ENCODE measurements at places on chromosomes 2 and 18.

DNA sequence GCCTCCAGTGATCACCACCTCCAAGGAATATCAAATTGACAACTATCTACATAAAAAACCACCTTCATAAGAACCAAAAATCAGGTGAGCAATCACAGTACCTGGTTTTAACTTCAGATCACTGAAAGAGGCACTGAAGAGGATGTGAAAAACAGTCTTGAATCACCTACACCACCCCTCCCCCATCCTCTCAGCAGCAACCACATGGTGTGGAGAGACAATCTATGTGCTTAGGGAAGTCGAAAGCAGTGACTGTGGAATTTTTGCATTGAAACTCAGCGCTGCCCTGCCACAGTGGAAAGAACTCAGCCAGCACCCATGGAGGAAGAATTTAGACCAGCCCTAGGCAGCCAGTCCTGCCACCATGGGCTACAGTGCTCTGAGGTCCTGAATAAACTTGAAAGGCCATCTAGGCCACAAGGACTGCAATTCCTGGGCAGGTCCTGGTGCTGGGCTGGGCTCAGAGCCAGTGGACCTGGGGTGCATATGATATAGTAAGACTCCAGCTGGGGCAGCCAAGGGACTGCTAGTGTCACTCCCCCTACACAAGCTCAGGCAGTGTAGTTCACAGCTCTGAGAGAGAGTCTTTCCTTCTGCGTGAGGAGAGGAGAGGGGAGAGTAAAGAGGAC, 75.6 kb downstream of the ATL2 start:
- peaks cover 83% of the 10 kb centered on the region for H3K36me3 ChIP-seq
- H3K27me3 ChIP-seq = no peaks in the 10 kb centered on the region
- peak overlapping the region; percentile 8 for H3K27ac ChIP-seq
- H3K4me3 ChIP-seq = no peak overlapping the region
- DNase-seq = no peak

- H3K4me1 ChIP-seq = peaks cover 11% of the 10 kb centered on the region
- H3K27ac ChIP-seq = no peak overlapping the region
- no peak for DNase-seq
Measured at GRCh38 chr2:27942612-27943547, 52.4 kb downstream of the BABAM2 start.

GRCh38 chr2:233413559-233414272, 59.4 kb downstream of the DGKD start:
- H3K27me3 ChIP-seq = no peaks in the 10 kb centered on the region
- H3K27ac ChIP-seq = peak overlapping the region; percentile 80
- peaks cover 90% of the 10 kb centered on the region for H3K4me1 ChIP-seq
- peaks cover 49% of the 10 kb centered on the region for H3K36me3 ChIP-seq
- no peak for DNase-seq
- no peak overlapping the region for H3K4me3 ChIP-seq

- H3K4me3 ChIP-seq = peak overlapping the region; percentile 13
- H3K27me3 ChIP-seq = peaks cover 5% of the 10 kb centered on the region
- peaks cover 16% of the 10 kb centered on the region for H3K4me1 ChIP-seq
- no peaks in the 10 kb centered on the region for H3K36me3 ChIP-seq
Measured at GRCh38 chr2:98824256-98825019, 93.5 kb upstream of the MGAT4A start.

DNA sequence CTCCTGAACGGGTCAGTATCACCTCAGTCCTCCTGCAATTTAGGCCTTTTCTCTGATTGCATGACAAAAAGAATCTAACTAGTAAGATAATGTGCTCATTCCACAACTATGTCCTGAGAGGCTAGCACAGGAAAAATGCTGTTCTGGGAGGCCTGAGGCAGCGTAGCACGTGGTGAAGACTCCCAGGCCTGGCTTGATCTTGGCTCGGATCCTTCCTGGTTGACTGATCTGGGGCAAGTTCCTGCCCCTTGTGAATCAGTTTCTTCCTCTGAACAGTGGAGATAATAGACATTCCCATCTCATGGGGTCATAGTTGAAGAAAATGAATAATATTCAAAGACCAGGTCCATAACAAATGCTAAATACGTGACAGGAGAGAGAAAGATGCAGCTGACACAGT, 12.3 kb downstream of the FBLN7 start:
- no peaks in the 10 kb centered on the region for H3K36me3 ChIP-seq
- no peak overlapping the region for H3K4me3 ChIP-seq
- H3K27me3 ChIP-seq = no peaks in the 10 kb centered on the region
- no peak overlapping the region for H3K27ac ChIP-seq
- peaks cover 13% of the 10 kb centered on the region for H3K4me1 ChIP-seq

DNA sequence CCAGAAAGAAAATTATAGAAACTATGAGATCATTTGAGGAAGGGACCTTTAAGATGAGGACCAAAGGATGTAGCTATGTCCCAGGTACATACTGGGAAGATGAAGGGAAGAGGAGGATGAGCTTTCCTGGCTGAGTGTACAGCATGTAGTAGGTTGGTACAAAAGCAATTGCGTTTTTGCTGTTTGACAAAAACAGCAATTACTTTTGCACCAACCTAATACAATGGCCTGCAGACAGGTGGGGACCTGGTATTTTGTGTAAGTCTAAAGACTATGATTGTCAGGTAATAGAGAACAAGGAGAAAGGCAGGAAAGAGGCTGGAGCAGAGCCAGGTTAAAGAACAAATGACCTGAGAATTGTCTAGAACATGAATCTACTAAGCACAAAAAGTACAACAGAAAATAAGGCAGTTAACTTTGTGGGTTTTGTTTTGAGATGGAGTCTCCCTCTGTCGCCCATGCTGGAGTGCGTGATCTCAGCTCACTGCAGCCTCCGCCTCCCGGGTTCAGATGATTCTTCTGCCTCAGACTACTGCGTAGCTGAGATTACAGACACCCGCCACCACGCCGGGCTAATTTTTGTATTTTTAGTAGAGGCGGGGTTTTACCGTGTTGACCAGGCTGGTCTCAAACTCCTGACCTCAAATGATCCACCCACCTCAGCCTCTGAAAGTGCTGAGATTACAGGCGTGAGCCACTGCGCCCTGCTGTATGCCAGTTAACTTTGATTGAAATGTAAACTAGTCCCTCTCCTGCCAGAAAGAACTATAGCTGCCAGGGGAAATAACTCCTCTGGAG, 3.2 kb upstream of the TGOLN2 start:
- peaks cover 32% of the 10 kb centered on the region for H3K4me1 ChIP-seq
- peaks cover 23% of the 10 kb centered on the region for H3K36me3 ChIP-seq
- peak overlapping the region; percentile 17 for H3K4me3 ChIP-seq
- H3K27me3 ChIP-seq = no peaks in the 10 kb centered on the region
- H3K27ac ChIP-seq = no peak overlapping the region

DNA sequence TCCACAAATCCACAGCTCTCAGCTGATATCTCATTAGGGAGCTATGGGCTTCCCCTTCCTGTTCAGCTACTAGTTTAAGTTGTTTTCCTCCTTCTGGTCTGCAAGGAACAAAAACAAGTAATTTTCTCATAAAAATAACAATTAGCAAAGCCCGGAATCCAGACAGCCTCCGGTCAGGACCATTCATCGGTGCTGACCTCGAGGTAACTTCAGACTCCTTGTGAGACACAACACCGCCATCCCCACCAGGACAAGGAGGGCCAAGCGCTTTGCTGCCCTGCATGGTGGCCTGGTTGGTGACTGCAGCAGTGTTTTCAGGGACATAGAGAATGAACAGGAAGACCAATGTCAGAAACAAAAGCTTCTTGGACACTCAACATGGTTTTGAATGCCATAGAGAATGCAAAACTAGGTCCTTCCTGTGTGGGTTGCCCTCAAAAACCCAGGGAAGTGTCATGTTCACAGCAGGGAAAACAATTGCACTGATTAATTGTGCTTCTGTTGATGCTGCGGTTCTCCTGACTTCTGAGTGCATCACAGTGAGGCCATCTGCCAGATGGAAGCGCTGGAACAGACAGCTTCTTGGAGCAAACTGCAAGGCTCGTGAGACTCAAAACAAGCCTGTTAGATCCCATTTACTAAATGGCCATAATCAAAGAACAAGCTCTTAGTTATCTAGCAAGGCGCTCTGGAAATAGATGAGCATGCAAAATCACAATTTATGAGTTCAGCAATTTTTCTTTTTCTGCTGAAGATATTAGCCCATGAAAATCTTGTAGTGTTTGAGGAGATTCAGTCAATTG, 77.1 kb downstream of the HS1BP3 start:
- no peak for DNase-seq
- H3K27ac ChIP-seq = no peak overlapping the region
- no peaks in the 10 kb centered on the region for H3K36me3 ChIP-seq
- H3K27me3 ChIP-seq = no peaks in the 10 kb centered on the region
- no peak overlapping the region for H3K4me3 ChIP-seq

DNA sequence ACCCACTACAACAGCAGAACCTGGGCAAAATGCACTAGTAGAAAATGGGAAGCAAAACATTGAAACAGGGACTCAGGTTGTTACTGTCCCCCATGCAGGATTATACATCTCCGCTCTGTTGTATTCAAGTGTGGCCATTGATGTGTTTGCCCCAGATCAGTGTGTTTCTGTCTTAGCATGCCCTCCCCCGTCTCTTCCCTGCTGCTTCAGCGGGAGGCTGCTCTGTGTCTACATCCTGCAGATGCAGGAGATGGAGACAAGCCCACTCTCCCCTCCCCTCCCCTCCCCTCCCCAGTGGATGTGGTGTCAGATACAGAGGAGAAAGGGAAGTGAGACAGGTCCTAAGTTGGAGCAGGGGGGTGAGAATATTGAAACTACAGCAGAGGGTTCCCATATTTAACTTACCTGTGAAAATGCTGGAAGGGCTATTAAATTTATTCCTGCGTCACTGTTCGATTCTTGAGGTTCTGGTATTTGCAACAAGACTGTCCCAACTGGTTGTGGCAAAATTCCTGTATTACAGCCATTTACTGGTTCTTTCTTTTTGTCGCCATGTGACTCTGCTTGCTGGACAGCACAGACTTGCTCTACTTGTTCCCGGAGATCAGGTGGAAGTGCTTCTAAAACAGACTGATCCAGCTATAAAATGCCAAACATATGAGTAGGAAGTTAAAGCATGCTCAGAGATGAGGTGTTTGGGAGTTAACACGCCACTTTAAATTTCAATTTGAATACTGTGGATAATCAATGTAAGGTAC, 67.0 kb downstream of the EIF5B start:
- no peak for DNase-seq
- H3K27me3 ChIP-seq = no peaks in the 10 kb centered on the region
- H3K4me3 ChIP-seq = no peak overlapping the region

GRCh38 chr2:227592694-227593387, 5.9 kb upstream of the SCYGR2 start:
- peaks cover 29% of the 10 kb centered on the region for H3K27me3 ChIP-seq
- no peak overlapping the region for H3K4me3 ChIP-seq

DNA sequence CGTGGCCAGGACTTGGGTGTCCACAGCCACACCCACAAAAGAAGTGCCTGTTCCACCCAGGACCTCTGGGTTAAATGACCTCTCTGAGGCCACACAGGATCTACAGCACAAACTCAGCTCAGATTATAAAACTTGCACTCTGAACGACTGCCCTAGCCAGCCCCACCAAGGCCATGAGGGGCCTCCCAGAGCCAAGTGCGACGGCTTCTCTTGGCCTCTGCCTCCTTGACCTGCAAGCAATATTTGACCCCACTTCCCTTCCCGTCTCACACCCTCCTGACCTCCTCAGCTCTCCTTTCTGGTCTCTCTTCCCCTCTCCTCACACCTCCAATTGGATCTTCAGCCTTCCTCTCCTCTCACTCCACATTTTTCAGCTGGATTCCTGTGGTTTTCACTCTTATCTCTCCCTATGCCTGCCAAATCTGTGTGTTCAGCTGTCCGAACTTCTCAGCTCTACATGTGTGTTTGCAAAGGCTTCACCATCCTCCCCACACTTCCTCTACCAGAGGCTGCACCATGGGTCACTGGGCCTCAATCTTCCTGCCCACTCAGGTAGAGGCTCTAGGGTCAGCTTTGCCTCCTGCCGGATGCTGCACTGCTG, 25.3 kb upstream of the STEAP3 start:
- DNase-seq = no peak
- H3K4me3 ChIP-seq = no peak overlapping the region
- peaks cover 6% of the 10 kb centered on the region for H3K4me1 ChIP-seq
- H3K27me3 ChIP-seq = peaks cover 16% of the 10 kb centered on the region
- no peak overlapping the region for H3K27ac ChIP-seq

- no peak for DNase-seq
- H3K4me3 ChIP-seq = no peak overlapping the region
- H3K4me1 ChIP-seq = peaks cover 4% of the 10 kb centered on the region
- H3K36me3 ChIP-seq = no peaks in the 10 kb centered on the region
- peaks cover 15% of the 10 kb centered on the region for H3K27me3 ChIP-seq
Measured at GRCh38 chr2:205765151-205765550, 82.8 kb downstream of the NRP2 start.

DNA sequence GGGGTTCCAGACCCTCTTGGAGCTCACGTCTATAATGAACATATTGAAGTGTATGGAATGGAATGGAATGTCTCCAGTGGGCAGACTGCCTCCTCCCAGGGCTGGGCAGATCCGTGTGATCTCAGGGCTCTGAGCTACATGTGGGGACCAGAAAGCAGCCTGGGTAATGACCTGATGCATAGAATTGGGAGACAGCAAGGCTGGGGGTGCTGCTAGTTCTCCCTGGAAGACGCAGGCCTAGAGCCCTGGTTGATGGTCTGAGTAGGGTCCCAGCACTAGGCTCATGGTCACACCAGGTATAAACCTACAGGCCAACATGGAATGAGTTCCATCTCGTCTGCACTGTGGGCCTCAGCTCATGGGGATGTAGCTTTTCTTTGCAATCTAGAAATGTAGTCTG, 46.7 kb downstream of the ACAA2 start:
- DNase-seq = no peak
- no peaks in the 10 kb centered on the region for H3K4me1 ChIP-seq
- H3K27ac ChIP-seq = no peak overlapping the region
- H3K27me3 ChIP-seq = no peaks in the 10 kb centered on the region

DNA sequence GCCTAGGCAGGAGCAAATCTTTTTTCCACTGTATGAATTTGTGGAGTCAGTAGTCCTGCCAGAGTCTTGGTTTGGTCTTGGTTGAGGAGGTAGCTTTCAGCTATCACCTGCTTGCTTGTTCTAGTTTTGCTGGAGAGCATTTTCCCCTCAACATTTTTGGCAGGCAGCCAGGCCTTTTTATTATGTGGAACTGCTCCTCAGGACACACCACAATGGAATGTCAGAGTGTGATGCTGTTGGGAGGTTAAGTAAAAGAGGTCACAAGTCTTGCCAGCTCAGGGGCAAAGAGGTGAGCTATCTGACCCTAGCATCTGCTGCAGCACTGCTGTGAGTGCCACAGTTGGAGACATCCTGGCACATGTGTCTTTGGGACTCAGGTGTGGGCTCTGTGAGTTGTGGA, 258.0 kb downstream of the CNTNAP5 start:
- DNase-seq = no peak

DNA sequence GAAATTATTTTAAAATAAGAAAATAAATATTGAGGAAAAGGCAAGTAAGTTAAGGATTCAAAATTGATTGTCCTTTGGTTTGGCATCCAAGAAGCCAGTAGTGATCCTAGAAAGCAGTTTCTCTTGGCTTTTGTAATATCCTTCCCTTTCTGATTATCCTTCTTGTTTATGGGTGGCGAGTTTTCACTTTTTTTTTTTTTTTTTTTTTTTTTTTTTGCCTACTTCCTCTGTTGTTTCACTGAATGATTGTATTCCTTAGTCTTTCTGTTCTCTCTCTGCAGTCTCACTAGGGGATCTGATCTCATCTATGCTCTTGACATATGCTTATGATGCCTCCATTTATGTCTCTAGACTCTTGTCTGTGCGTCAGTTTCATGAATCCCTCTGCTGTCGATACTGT, 4.2 kb downstream of the NAPG start:
- DNase-seq = no peak
- H3K4me3 ChIP-seq = no peak overlapping the region
- no peak overlapping the region for H3K27ac ChIP-seq
- peaks cover 48% of the 10 kb centered on the region for H3K4me1 ChIP-seq
